Spinal cord (tissue), 10 donors: ENCODE measurements at places on chromosomes 3 and 15.

DNA sequence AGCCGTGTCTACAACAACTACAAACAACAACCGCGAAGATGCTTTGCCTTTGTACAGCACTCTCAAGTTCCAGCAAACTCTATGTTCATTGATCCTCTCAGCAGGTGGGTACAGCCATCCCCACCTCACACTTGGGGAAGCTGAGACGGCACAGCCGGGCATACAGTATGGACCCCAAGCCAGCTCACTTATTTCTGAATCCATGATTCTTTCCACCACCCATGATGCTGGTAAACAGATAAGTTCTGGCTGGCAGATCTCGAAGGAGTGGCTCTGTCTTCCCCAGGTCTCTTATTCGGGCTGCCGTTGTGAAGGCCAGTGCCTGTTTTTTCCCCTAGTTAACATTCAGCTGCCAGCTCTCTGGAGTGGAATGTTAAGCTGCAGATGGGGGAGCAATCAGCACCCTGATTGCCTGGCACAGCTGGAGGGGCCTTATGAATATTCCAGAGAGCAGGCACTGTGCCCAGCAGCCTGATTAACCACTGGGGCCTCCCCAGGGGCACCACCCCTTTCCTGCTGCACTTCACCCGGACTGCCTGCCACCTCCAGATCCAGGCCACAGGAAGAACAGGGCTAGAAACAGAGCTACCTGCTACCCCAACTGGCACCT lies 73.2 kb downstream of the CORO2B start:
- no peak for DNase-seq

- DNase-seq = no peak
Observed at GRCh38 chr15:63347074-63347857, 34.4 kb downstream of the CA12 start.

DNA sequence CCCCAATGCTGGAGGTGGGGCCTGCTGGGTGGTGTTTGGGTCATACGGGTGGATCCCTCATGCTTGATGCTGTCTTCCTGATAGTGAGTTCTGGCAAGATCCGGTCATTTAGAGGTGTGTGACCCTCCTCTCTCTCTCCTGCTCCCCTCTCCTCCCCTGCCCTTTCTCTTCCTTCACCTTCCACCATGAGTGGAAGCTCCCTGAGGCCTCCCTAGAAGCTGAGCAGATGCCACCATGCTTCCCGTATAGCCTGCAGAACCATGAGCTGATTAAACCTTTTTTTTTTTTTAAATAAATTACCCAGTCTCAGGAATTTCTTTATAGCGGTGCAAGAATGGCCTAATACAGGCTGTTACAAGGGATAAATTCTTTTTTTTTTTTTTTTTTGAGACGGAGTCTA lies 36.3 kb upstream of the IQSEC1 start:
- no peak for DNase-seq

- no peak for DNase-seq
Observed at GRCh38 chr3:189674249-189674913, 43.2 kb downstream of the TP63 start.

GRCh38 chr15:63046917-63047760 lies 4.6 kb downstream of the TPM1 start:
- no peak for DNase-seq

DNA sequence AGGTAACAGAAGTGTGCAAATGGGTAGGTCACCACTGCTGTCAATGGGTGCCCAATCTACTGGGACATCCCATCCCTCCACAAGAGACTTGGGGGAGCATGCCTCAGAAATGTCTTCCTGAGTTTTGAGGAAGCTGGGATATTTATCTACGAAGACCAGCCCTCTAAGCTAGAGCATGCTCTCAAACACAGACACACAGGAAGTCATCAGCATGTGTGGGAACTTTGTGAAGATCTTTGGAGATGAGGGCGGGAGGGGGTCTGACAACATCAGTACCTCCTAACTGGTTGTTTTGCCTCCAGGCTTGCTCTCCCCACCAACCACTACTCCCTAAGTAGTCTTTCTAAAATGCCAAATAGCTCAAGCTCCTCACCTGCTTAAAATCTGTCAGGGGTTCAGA lies 3.5 kb upstream of the MEF2A start:
- no peak for DNase-seq

- DNase-seq = no peak
Observed at GRCh38 chr15:28913171-28913765, 27.5 kb downstream of the APBA2 start.

DNA sequence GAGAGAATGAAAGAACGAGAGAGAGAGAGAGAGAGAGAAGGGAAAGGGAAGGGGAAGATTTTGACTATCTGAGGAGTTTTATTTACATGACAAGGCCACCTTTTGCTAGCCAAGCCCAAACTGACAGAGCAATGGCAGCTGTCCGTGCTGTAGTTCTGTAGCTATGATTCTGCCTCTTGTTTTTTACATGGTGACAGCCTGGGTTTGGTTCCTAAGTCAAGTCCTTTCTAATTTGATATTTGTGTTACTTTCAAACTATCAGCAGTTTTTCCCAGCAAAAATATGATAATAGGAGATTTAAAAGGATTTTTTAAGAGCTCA lies 26.3 kb upstream of the MFGE8 start:
- no peak for DNase-seq

- DNase-seq = no peak
Observed at GRCh38 chr3:77707281-77707680, 667.4 kb downstream of the ROBO2 start.

DNA sequence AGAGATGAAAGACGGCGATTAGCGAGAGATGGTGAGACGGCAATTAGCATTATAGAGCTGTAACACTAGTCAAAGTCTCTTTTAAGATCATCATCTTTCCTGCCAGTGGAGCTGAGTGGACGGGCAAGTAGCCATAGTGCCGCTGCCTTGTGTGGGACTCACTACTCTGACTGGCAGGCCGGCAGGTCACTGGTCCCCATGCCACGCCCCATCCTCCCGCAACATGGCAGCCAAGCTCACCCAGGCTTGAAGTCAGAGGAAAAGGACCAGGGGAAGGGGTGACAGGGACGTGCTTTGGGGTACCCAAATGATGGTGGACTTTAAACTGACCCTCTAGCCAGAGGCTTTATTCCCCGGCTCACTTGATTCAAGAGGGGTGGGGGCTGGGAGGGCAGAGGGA lies 44.6 kb upstream of the COL6A5 start:
- no peak for DNase-seq

GRCh38 chr3:87706176-87706575 lies 352.6 kb downstream of the CGGBP1 start:
- no peak for DNase-seq

GRCh38 chr3:18334837-18335601 lies 90.1 kb downstream of the SATB1 start:
- no peak for DNase-seq

DNA sequence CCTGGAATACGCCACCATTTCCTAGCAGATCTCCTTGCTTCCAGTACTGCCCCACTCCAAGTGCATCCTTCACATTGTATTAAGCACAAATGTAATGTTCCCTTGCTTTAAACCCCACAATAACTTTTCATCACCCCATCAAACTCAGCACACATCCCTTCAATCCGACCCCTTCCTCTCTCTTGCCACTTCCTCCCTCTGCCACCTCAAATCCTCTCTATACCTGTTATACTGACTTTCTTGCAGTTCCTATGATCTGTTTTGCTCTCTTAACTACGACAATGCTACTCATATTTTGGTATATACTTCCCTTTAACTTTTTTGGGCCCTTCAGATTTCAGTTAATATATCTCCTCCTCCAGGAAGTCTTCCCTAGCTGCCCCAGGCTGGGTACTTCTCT lies 14.1 kb downstream of the PARL start:
- no peak for DNase-seq

- DNase-seq = no peak
Observed at GRCh38 chr3:14377838-14378169, 24.6 kb upstream of the SLC6A6 start.

GRCh38 chr15:28963711-28964081 lies 77.9 kb downstream of the APBA2 start:
- no peak for DNase-seq

DNA sequence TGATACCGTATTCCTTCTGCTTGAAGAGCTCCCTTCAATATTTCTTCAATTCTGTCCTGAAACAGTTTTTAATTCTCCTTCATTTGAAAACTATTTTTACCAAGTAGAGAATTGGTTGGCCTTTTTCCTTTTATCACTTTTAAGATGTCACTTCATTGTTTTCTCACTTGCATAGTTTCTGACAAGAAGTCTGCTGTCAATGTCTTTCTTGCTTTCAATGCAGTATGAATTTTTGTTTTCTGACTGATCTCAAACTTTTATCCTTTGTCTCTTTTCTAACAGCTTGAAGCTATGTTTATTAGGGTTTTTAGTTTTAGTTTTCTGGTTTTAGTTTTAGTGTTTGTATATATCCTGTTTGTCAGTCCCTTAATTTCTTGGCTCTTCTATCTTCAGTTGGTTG lies 364.8 kb upstream of the TPRG1 start:
- no peak for DNase-seq

DNA sequence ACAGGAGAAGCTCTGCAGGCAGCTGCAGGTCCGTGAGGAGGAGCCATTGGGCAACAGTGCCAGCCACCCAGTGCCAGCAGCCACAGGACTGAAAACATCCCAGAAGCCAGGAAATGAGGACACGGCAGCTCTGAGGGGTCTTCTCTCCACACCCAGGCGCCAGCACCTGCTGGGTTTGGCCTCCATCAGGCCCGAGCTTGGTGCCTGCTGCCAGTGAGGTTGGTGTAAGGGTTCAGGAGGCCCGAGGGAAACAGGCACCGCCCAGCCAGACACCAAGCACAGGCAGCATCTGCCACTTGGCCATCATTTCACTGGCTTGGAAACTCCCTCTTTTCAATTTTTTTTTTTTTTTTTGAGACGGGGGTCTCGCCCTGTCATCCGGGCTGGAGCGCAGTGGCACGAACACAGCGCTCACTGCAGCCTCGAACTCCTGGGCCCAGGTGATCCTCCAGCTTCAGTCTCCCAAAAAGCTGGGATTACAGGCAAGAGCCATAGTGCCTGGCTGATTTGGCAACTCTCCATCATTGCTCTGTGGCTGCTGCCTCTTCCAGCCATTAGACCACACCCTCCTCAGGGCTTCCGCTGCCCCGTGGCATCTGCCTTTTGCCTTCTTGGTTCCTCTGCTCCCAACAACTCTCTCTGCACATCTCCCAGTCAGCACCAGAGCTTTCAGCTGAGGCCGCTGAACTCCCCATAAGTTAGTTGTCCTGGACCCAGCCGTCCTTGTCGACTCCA lies 1.5 kb upstream of the ITIH3 start:
- DNase-seq = no peak

DNA sequence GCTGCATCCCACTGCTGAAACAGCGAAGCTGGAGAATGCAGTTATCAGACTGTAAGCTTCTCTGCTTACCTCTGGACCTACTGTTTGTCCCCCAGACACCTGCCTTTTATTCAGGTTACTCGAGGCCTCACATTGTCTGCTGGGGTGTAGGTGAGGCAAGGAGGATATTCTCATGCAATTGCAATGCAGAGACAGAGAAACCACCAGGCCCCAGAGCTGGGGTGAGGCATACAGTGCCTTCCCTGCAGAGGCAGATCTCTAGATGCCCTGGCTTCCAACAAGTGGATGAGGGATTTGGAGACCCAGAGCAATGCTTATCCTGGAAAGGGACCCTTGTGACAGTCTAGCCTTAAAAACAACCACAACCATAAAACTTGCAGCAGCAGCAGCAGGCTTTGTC lies 263.4 kb upstream of the ST8SIA2 start:
- no peak for DNase-seq

DNA sequence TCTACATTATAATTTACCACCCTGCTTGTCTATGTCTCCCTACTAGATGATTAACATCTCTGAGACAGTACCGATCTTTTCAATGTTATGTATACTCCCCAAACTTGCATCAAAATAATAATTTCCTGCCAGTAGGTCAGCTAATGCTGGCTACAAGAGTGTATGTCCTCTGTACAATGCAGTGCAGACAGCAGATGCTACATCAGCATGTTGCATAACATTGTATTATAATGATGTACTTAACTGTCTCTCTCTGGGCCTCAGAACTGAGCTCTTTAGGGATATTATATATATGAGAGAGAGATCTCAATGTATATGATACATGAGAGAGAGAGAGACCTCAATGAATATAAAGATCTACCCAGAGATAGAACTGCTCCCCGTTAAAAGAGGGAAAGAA lies 456.6 kb downstream of the SHQ1 start:
- DNase-seq = no peak

GRCh38 chr3:158105119-158105709 lies 1.0 kb downstream of the SHOX2 start:
- DNase-seq = no peak

DNA sequence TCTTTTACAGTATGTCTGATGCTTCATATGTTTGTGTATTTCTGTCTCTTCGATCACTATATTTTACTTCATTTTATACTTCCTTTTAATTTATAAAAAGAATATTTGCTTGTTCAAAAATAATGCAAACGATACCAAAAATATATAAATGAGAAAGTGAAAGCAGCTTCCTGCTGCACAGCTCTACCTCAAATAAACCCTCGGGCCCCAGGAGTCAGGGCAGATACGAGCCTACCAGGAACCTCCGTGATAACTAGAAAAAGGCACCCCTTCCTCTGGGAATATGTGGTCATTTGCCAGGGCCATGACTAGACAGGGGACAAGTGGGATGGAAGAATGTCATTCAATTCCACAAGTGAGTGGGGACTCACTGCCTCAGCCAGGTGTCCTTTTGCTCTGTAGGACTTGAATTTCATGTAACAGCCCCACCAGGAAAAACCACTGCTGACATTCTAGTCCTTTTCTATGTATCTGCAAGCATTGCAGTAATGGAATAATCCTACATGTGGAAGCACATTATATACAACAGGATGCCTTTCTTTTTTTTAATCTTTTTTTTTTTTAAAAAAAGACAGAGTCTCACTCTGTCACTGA lies 133.3 kb downstream of the SUCLG2 start:
- no peak for DNase-seq

- no peak for DNase-seq
Observed at GRCh38 chr3:14209581-14210289, 31.1 kb downstream of the LSM3 start.

DNA sequence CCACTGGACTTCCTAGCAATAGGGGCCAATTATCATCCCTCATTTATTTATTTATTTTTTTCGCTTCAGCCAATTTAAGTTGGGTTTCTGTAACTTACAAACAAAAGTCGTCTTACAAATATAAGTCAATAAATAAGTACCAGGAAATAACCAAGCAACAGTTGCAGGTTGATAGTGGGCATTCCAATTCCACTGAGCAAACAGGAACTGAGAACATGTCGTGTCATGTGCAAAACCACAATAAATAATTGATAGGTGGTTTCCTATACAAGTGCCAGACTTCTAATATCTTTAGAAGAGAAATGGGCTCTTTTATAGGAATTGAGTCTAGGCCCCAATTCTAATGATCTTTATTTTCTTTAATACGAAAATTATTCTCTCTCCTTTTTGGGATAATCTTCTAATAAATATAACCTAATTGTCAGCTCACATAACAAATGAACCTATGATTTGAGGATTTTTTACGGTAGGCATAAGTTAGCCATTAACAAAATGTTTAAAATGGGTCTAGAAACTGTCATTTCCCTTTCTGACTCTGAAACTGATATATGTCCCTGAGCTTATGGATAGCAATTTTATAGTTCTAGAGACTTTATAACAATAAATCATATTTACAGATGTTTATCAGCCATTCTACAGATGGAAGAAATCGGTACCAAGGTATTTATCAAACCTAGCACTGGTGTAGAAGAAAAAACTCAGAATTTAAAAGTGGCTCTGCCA lies 571.8 kb downstream of the FOXP1 start:
- DNase-seq = no peak
